ENCODE measurements at places on chromosomes 3 and 15.

DNA sequence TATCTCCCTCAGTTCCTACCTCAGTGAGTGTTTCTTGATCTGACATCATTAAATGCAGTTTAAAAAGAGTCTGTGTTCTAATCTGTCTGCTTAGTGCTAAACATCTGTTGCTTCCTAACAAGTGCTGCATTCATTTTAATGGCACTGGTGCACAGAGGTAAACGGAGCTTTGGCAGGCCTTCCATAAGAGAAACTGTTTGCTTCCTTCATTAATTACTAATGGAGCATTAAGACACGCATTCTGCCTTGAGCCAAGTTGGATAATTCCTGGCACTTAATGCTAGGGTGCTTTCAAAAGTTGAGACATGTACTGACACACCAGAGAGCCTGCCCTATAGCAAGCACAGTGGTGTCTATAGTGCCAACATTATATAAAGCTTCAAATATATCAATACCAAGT, 34.7 kb downstream of the SCG5 start:
- no peak for DNase-seq

- peak; percentile 78 for DNase-seq
Observed at GRCh38 chr3:184314700-184315542, 515 bp downstream of the EIF4G1 start.

DNA sequence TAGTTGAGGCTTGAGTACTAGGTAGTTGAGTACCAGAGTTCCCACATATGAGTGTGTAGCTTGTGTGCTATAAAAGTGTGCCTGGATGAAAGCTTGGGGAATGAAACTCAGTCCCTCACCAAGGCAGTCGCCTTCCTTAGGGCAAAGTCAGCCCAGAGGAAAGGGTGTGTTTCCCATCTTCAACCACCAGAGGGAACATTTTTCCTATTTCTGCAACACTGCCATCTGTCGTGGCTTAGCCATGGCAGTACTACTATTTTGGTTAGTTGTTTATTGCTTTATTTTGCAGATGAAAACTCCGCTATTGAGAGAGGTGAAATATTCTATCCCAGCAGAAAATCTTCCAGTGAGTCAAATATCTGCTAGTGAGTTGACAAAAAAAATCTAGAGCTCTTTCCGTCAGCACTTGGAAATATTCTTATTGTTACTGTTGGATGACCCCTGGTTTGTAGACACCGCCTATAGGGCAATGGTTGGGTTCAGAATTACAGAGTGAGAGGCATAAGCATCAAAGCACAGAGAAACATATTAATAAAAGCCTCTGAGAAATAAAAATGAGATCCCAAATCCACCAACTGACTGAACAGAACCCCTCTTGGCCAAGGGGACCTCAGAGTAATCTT, 239.9 kb downstream of the CPNE4 start:
- peak; percentile 19 for DNase-seq

DNA sequence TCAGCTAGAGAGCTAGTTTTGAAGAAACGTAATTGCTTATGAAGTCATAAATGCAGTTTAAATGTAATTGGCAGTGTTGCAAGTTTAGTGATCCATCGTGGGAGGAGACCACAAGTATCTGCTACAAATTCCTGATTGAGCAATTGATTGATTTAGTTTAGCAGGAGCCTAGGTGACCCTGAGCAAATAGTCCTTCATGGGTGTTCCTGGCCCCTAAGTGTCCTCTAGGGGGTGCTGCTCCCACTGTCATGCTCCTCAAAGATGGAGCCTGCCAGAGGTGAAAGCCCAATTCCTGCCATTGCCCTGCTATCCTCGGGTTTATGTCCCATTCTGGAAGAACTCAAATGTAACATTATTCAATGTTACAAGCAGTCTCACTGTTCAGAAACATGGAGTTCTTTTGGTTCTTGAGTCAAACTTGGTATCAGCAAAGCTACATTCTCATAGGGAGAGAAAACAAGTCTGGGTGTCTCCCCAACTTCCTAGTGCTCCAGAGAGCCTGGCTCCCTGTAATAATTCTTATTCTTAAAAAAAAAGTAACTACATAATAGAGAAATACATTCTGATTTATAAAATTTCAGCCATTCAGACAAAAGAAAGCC, 29.8 kb upstream of the SENP5 start:
- DNase-seq: no peak

- no peak for DNase-seq
Observed at GRCh38 chr3:179071027-179071322, 634 bp downstream of the ZMAT3 start.

DNA sequence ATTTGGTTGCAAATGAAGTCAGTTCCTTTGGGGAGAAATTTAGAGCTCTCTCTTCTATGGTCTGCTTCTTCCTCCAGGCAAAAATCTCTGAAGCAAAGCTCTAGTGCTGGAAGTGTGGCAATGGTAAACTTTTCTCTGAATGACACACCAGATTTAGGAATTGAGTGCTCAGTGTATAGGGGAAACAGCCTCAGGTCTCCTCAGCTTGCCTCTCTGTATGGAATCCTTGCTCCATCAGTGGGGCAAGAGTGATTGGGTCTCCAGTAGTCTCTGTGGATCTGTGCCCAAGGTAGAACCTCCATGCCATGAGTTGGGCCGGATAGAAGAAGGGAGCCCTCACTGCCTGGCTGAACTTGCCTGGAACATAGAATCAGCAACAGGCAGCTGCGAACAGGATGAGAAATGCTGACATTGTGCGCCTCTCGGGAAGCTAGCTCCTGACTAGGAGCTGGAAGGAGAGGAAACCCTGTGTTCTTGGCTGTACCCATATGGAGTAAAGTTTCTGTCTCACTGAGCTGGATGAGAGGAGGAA, 156.1 kb downstream of the WNT7A start:
- no peak for DNase-seq

GRCh38 chr15:81945014-81945615, 100.7 kb downstream of the MEX3B start:
- DNase-seq: no peak

- no peak for DNase-seq
Observed at GRCh38 chr3:97656638-97657037, 107.9 kb upstream of the ARL6 start.

- DNase-seq: no peak
Observed at GRCh38 chr15:73982222-73982962, 9.7 kb downstream of the STOML1 start.

GRCh38 chr3:50271314-50271936, 2.5 kb downstream of the SEMA3B start:
- no peak for DNase-seq
